ENCODE measurements at places on chromosomes 3 and 15.

DNA sequence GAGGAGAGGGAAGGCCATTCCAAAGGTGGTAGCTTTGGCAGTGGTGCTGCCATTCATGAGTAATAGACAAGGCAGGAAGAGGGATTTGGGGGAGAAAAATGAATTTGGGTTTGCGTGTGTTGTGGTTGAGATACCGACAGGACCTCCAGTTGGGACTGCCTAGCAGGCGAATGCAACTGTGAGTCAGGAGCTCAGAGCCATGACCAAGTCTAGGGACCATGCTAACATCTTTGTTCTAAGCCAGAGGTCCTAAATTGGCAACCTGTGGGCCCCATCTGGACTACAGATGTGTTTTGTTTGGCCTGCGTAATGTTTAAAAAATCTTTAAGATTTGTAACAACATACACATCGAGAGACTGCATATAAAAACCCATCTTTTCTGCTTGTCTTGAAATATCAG, 61.6 kb downstream of the SAMMSON start:
- no peak for DNase-seq

DNA sequence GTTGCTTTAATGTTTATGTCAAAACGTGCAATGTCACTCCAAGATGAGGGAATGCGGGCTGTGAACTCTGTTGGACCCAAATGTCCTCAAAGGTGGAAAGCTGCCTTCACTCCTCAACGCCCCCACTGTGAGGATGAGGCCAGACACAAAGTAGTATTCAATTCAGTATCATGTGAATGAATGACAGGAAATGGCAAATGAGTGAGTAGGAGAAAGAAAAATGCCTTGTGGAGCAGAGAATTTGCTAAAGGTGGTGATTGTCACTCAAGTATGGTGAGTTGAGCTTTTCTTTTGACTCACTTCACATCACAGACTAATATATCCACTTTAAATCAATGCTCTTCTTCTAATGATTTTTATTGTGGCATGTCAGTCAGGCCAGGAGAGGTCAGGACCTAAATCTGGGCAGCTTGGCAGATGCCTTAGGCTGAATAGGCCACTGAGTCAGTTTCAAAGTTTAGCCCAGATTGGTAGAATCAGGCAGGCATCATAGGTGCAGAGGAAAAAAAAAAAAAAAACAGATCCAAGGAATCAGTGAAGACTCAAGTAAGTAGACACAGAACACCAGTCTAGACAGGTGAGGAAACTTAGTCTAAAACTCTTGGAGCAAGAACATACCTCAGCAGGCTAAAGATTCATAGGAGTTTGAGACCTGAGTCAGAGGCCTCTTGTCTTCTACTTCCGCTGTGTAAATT, 71.0 kb upstream of the ZBED2 start:
- no peak for DNase-seq

- no peak for DNase-seq
Measured at GRCh38 chr3:30102356-30102755, 504.0 kb upstream of the TGFBR2 start.

GRCh38 chr3:164470471-164470870, 607.8 kb downstream of the SI start:
- no peak for DNase-seq

- no peak for DNase-seq
Measured at GRCh38 chr15:77599899-77600298, 32.8 kb downstream of the LINGO1 start.

DNA sequence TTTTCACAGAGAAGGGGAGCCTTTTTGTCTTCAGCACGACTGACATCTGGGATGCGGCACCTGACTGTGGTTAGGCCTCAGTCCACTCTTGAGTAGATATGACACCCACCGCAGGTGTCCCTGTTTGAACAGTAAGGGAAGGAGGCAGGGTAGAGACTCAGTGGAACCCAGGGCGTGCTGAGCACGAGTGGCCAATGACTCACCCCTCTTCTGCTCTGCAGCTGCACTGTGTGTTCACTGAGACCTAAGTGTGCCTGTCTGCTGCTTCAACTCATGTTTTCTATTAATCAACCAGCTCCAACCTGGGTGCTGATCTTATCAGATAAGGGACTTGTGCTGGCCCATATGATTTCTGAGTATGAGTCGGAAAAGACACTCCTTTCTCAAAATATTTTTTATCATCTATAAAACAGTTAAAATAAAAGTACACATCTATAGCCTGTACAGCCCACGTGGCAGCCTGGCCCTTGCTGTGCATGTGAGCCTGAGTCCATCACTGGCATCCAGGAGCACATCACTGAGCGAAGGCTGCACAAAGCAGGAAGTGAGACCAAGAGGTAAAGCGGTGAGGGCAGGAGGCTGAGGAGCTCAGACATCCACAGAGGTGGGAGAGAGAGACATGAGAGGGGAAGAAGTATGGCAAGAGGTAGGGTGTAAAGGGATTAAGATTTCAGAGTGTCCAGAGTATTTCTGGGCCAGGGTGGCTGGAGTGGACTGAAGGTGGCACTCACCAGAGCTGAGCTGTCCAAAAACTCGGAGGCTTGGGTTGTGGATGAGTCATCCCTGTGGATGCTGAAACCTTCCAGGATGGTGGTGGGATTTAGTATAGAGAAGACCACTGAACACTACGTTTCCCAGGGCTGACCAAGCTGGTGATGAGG, 49.2 kb downstream of the SLC41A3 start:
- DNase-seq, result no peak

DNA sequence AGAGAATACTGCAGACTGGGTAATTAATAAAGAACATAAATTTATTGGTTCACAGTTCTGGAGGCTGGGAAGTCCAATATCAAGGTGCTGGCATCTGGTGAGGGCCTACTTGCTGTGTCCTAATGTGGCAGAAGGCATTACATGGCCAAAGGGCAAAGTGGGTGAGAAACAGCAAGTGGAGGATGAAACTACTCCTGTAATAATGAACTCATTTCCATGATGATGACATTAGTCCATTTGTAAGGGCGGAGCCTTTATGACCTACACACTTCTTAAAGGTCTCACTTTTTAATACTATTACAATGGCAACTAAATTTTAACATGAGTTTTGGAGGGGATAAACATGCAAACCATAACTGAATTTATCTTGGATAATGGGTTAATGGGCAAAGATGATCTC, 139.6 kb upstream of the SGO1 start:
- no peak for DNase-seq

DNA sequence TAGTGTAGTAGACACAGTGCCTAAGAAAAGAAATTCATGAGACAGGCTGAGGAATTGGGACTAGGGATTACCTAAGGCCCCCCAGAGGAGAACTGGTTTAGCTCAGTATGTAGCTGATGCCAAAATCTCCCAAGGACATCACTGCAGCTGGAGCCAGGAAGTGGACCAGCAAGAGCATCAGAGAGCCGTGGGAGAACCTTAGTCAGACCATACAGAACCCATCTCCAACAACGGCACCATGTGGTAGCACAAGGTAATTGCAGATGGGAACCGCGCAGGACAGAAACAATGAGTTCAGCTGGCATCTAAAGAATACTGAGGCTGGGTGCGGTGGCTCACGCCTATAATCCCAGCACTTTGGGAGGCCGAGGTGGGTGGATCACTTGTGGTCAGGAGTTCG, 81.7 kb downstream of the WNT5A start:
- DNase-seq, result no peak

GRCh38 chr15:89406940-89407607, 72.5 kb upstream of the POLG start:
- no peak for DNase-seq

- DNase-seq, result no peak
Measured at GRCh38 chr3:10695595-10696285, 120.3 kb upstream of the SLC6A11 start.

- peak; percentile 30 for DNase-seq
Measured at GRCh38 chr15:47803767-47804166, 86.5 kb downstream of the SEMA6D start.

DNA sequence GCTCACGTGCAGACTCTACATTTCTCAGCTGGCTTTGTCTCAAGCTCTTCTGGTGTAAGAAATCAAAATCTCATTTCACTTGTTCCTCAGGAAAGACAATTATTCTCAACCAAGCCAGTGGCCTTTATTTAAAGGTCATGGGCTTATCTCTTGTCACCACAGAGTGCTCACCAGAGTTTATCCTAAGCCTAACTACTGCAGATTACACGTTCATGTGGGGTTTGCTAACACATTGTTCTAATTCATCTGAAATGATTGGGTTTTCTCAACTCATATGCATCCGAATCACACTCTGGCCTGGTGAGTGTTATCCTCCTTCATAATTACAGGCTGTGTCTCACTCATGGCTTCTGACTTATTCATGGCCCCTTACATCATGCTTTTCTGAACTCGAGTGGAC, 83.3 kb upstream of the TSC22D2 start:
- no peak for DNase-seq

GRCh38 chr3:35653347-35653746, 14.0 kb downstream of the ARPP21 start:
- no peak for DNase-seq

GRCh38 chr15:99155961-99156443, 51.1 kb downstream of the SYNM start:
- DNase-seq, result peak; percentile 25

- no peak for DNase-seq
Measured at GRCh38 chr3:31244929-31245817, 287.6 kb upstream of the STT3B start.

GRCh38 chr3:128786434-128787020, 60.5 kb downstream of the RAB7A start:
- no peak for DNase-seq

DNA sequence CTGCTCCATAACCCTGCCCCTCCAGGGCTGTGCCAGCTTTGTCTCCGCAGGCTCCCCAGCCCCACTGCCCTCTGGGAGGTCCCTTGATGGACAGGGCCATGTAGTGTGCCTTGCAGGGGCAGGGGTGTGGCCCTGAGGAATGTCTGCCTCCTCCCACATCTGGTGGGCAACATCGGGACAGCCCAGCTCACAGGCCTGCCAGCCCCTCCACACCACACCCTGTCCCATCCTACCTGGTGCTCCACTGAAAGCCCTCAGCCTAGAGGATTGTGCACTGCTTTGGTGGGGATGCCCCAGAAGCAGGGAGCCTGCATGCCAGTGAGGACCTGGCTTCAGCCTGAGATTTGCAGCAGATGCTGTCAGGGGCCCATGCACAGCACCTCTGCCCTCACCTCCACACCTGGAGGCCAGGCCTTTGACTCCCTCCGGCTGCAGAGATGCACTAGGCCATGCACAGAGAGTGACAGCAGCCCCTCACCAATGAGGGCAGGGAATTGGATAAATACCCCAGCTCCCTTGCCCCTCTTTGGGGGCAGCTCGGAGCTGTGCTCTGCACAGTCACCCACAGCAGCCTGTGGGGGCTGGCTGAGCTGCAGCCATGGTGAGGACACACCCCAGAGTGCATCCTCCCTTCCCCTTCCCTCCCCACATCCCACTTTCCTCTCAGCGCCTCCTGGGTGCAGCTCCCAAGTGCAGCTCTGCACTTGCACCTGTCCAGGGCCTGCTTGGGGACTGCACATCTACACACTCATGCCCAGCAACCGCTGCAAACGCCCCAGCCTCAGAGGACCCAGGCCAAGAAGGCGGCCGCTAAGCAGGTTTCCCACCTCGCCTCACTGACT, 2.7 kb downstream of the C3orf22 start:
- DNase-seq, result no peak

DNA sequence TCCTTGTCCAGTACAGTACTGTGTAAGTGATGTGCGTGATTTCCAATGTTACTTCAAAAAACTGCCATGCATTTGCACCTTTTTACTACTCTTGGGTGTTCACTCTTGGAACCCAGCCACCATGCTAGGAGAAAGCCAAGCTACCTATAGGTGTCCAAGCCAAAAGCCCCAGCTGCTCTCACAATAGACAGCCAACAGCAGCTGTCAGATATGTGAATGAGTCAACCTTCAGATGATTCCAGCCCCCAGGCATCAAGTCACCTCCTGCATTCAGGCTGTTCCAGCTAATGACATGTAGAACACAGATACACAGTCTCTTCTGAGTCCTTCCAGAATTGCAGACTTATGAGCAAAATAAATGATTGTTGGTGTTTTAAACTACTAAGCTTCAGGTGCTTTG, 417.7 kb upstream of the TGFBR2 start:
- DNase-seq, result no peak

DNA sequence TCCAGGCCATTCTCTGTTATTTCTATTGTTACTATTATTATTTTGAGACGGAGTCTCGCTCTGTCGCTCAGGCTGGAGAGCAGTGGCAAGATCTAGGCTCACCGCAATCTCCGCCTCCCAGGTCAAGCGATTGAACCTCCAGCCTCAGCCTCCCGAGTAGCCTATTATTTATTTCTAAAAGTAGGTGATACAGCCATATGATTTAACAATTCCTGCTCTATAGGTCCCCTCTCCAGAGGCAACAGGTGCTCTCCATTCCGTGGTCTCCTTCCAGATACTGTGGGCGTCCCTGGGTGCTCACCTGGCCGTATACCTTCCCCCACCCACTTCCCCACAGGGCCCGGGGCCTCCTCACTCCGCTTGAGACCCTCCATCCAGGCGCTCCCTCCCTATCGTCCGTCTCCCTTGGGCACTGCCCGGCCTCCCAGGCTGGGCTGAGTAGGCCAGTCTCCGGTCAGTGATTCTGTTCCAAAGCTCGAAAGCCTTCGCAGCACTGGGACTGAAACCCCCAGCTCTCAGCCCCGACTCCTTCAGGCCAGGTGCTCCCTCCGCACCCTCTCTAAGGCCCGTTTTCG, 708 bp upstream of the PTPN23 start:
- DNase-seq, result no peak

Data from prostate gland (tissue), 2 donors.